ENCODE measurements at places on chromosomes 16 and 17. TPM values are rescaled to one million over a fixed set of nuclear protein-coding genes. Genes with fewer than 3 reads are reported as not detected.

DNA sequence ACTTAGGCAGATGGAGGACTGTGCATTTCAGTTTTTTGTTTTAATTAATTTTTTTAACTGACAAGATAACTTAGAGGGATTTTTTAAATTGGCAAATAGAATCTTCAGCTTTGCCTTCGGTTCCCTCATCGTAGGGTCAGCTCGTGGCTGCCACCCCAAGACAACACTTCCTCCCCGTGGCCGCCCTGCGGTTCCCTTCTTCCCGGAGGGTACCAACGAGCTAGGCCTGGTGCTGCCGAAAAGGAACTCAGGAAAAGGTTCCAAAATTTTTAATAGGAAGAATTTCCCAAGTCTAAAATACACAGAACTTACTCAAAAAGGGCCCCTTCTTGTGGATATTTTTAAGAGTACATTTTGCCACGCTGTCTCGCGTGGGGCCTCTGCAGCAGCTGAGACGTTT lies 210.4 kb upstream of the CHMP6 start:
- H3K36me3 ChIP-seq = no peaks in the 10 kb centered on the region
- H3K27ac ChIP-seq = peak overlapping the region; percentile 8
- no peak for DNase-seq
- no peak overlapping the region for H3K4me3 ChIP-seq

DNA sequence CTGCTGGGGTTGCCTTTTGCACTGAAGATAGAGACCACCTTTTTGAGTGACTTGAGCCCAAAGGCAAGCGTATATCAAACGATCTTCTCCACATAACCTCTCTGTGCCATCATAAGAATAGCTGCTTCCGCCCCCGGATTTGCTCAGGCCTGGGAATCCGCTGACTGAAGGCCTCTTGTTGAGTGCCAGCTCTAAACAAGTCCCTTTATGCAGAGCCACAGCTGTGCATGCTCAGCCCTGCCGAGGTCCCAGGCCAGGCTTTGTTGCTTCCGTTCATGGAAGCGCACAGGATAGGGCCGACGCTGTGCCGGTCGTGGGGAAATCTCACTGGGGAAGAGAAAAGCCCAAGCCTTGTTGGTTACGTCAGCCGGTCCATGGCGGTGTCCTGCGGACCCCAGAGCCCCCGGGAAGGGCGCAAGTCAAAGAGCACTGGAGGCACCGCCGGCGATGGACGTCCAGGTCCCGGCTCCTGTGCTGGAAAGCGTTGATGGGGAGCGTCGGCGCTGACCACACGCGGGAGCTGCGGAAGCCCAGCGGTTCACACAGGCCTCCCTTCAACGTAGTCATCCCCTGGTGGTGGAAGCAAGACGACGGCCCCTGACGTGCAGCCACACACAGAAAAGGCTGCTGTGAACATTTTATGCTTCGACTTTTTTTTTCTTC lies 23.5 kb upstream of the RPL13 start:
- no peak overlapping the region for H3K27ac ChIP-seq
- no peaks in the 10 kb centered on the region for H3K27me3 ChIP-seq
- no peak overlapping the region for H3K4me3 ChIP-seq
- peaks cover 82% of the 10 kb centered on the region for H3K36me3 ChIP-seq
- DNase-seq = no peak

- H3K4me1 ChIP-seq = no peaks in the 10 kb centered on the region
- peak overlapping the region; percentile 91 for H3K4me3 ChIP-seq
- H3K36me3 ChIP-seq = no peaks in the 10 kb centered on the region
- DNase-seq = peak; percentile 85
Measured at GRCh38 chr17:43720311-43721060, 38.1 kb downstream of the SOST start.

GRCh38 chr17:50033316-50033715 lies 22.6 kb upstream of the ITGA3 start:
- no peaks in the 10 kb centered on the region for H3K36me3 ChIP-seq
- no peak overlapping the region for H3K27ac ChIP-seq
- H3K27me3 ChIP-seq = no peaks in the 10 kb centered on the region
- H3K4me1 ChIP-seq = peaks cover 9% of the 10 kb centered on the region

GP1BA gene
- total RNA-seq = not detected

- no peaks in the 10 kb centered on the region for H3K27me3 ChIP-seq
- H3K4me3 ChIP-seq = no peak overlapping the region
- no peaks in the 10 kb centered on the region for H3K36me3 ChIP-seq
- no peaks in the 10 kb centered on the region for H3K4me1 ChIP-seq
- H3K27ac ChIP-seq = no peak overlapping the region
Measured at GRCh38 chr16:20309786-20310185, 17.5 kb downstream of the GP2 start.

DNA sequence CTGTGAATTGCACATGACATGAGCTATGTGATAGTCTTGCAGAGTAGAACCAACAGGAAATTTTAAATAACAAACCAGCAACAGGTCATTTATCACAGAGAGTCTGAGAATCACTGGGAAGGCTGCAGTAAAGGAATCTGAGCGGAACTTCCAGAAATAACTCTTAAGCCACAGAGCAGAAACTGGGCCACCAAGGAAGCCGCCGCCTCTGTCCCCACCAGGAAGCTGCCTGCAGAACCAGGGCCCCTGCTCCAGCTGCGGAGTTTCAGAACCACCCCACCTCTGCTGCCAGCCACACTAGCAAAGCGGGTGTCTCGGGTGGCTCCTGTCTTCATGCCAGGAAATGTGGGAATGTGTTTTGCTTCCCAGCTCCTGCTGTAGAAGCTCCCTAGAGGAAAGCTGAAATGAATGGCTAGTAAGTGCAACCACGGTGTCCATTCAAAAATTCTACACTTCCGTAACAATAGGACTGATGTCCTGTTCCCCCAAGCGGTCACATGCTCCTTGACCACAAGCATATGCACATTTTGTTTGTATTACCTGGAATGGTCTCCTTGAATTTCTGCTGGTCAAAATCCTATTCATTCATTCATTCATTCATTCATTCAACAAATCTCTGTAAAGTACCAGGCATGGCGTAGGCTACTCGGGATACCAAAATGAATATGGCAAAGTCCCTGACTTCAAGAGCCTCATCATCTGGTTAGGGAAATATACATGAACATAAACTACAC lies 7.7 kb upstream of the ITPRIPL2 start:
- H3K36me3 ChIP-seq = no peaks in the 10 kb centered on the region
- H3K4me1 ChIP-seq = no peaks in the 10 kb centered on the region
- no peak overlapping the region for H3K27ac ChIP-seq
- H3K4me3 ChIP-seq = no peak overlapping the region

- H3K27me3 ChIP-seq = peaks cover 73% of the 10 kb centered on the region
- no peak for DNase-seq
- H3K36me3 ChIP-seq = no peaks in the 10 kb centered on the region
- H3K4me1 ChIP-seq = peaks cover 20% of the 10 kb centered on the region
Measured at GRCh38 chr16:168424-168823, 2.6 kb downstream of the HBM start.

GRCh38 chr16:88376835-88377726 lies 5.7 kb upstream of the ZNF469 start:
- DNase-seq = no peak
- no peaks in the 10 kb centered on the region for H3K36me3 ChIP-seq
- no peaks in the 10 kb centered on the region for H3K4me1 ChIP-seq
- no peak overlapping the region for H3K27ac ChIP-seq

DNA sequence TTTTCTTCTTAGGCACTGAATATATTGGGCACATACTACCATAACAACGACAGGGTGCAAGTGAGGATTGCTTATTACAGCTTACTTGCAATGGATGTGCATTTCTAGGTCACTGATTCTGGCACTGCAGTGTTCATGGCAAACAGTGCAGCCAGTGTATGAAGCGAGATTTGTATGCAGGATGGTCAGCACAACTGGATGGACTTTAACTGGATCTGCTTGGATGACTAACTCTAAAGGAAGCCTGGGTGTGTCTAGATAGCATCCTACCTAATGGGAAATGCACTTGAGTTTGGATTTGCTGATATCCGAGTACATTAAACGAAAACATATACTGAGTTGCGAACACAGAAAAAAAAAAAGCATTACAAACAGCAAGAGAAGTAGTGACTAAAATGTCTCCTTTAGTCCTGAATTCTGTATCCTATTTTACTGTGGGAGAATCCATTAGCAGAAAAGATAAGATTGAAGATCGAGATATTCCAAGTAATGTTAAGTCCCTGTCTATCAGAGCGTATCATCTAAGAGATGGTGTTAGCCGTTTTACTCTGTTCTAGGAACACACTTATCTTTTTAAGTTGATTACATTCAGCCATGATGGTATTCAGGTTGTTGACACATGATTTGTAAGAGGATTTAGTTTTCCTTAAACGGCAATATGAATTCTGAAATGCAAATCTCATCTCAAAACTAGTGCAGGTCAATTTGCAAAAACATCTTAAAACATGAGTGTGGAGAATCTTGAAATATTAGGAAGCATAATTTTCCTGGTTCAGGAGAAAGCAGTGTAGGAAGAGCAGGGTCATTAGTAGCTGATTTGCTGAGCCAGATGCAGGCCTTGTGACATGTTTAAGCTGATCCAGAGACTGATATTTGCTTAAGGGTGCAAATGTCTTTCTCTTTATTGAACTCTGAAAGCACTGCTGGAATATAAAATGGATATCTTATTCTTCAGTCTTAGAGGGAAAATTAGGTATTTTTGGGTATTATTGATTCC lies 142.6 kb upstream of the CPHXL start:
- no peaks in the 10 kb centered on the region for H3K4me1 ChIP-seq
- DNase-seq = no peak
- no peak overlapping the region for H3K4me3 ChIP-seq
- no peaks in the 10 kb centered on the region for H3K36me3 ChIP-seq

DNA sequence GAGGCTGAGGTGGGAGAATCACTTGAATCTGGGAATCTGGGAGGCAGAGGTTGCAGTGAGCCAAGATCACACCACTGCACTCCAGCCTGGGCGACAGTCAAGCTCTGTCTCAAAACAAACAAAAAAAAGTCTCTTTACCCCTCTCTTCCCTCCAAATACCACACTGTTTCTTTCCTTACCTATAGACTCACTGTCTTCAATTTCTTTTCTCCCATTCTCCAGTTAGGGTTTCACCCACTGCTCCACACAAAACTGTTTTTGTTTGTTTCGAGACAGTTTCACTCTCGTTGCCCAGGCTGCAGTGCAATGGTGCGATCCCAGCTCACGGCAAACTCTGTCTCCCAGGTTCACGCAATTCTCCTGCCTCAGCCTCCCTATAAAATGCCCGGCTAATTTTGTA lies 6.1 kb upstream of the CD2BP2 start:
- H3K4me1 ChIP-seq = peaks cover 21% of the 10 kb centered on the region
- DNase-seq = no peak
- H3K27ac ChIP-seq = no peak overlapping the region
- H3K4me3 ChIP-seq = no peak overlapping the region
- no peaks in the 10 kb centered on the region for H3K27me3 ChIP-seq

GRCh38 chr16:69315486-69316311 lies 4.5 kb downstream of the VPS4A start:
- peaks cover 76% of the 10 kb centered on the region for H3K36me3 ChIP-seq
- H3K27ac ChIP-seq = no peak overlapping the region
- DNase-seq = no peak
- no peaks in the 10 kb centered on the region for H3K27me3 ChIP-seq
- H3K4me3 ChIP-seq = no peak overlapping the region

DNA sequence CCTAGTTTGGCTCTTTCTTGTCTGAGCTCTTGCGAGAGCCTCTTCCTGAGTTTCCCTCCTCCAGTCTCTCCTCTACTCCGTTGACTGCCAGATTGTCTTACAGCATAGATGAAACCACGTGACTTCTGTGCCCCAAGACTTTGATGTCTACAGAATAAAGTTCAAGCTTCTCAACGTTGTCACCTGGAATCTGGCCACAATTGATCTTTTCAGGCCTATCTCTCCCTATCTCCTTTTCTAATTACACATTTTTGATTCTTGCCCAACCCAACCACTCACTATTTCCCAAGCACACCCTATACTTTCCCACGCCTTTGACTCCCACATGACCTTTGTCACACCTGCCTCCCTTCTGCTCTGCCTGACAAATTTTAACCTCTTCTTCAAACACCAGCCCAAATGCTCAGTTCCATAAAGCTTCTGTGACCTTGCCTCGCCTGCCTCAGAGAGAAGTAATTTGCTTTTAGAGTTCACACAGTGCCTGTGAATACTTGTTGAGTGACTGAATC lies 52.4 kb upstream of the PMFBP1 start:
- no peak for DNase-seq
- H3K36me3 ChIP-seq = no peaks in the 10 kb centered on the region
- no peak overlapping the region for H3K4me3 ChIP-seq
- H3K27ac ChIP-seq = no peak overlapping the region
- no peaks in the 10 kb centered on the region for H3K4me1 ChIP-seq

All from heart right ventricle (tissue), 16 donors.